ENCODE measurements at places on chromosomes 7 and 10. TPM values are rescaled to one million over a fixed set of nuclear protein-coding genes. Genes with fewer than 3 reads are reported as not detected.

The MMD2 gene
- not detected for total RNA-seq

DNA sequence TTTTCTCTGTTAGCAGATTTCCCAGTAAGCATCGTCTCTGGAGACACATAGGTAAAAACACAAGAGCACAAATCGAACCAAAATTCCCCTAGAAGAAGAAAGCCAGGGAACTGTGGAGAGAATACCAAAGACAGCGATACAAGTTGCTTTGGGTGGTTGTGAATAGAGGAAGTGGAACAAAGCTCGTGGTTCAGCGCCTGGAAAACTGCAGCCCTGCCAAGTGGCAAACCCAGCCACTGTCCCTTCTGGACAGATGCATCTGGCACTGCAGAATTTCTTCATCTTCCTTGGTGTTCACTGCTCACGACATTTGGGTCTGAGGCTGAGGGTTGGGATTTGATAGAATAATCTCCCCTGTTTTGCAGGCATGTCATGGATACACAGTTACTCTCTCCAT is 733.8 kb downstream of the PARD3 start:
- H3K4me3 ChIP-seq, result no peak overlapping the region
- DNase-seq, result no peak

The XPNPEP1 gene
- total RNA-seq, result 78.4 TPM

- H3K36me3 ChIP-seq, result no peaks in the 10 kb centered on the region
- no peaks in the 10 kb centered on the region for H3K27me3 ChIP-seq
- H3K27ac ChIP-seq, result no peak overlapping the region
Measured at GRCh38 chr7:131008840-131009711, 275.1 kb upstream of the KLF14 start.

GRCh38 chr7:136061433-136061832 is 84.3 kb upstream of the MTPN start:
- peaks cover 8% of the 10 kb centered on the region for H3K27me3 ChIP-seq
- no peak overlapping the region for H3K4me3 ChIP-seq
- DNase-seq, result no peak
- H3K27ac ChIP-seq, result no peak overlapping the region
- H3K36me3 ChIP-seq, result no peaks in the 10 kb centered on the region
- H3K4me1 ChIP-seq, result peaks cover 4% of the 10 kb centered on the region

The OR13A1 gene
- total RNA-seq, result not detected

The VWA2 gene
- total RNA-seq, result not detected

The MAP3K8 gene
- total RNA-seq, result 0.30 TPM

DNA sequence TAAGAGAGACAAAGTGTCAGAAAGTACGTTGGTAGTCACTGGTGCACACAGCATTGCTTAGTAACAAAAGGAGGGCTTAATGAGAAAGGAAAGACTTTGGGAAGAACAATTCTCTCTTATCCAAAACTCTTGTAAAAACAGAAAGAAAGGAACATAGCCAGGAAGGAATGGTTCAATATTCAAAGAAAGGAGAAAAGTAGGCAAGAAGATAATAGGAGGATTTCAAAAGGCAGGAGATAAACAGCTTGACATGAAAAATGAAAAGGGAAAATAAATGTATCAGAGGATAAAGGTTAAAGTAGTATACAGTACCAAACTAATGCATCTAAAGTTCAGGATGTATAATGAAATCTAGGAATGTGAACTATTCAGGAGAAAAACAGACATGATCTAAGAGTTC is 20.1 kb downstream of the ZFAND4 start:
- no peak overlapping the region for H3K4me3 ChIP-seq
- H3K27ac ChIP-seq, result peak overlapping the region; percentile 32
- H3K4me1 ChIP-seq, result peaks cover 19% of the 10 kb centered on the region
- no peaks in the 10 kb centered on the region for H3K27me3 ChIP-seq

- peaks cover 11% of the 10 kb centered on the region for H3K27me3 ChIP-seq
- no peak overlapping the region for H3K4me3 ChIP-seq
- H3K4me1 ChIP-seq, result no peaks in the 10 kb centered on the region
- no peak overlapping the region for H3K27ac ChIP-seq
Measured at GRCh38 chr10:84715911-84716310, 387.5 kb downstream of the CCSER2 start.

DNA sequence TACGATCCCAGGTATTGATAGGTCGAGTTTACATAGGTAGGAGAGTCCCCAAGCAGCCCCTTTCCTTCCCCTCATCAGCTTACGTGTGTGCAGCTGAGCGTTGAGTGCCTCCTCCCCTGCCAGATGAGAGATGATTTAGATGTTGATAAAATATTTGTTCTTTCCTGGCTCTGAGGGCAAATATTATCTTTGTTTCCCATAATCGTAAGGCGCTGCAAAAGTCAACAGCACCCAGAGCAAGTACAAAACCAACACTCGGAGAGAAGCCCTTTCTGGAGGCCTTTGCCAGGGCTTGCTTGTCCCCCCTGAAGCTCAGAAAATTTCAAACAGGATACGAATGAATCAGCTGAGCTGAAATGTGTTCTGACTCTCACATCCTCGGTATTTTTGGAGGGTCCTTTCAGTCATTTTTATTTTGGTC is 683.2 kb downstream of the LRMDA start:
- no peak overlapping the region for H3K4me3 ChIP-seq
- DNase-seq, result no peak
- H3K4me1 ChIP-seq, result peaks cover 56% of the 10 kb centered on the region
- H3K36me3 ChIP-seq, result peaks cover 6% of the 10 kb centered on the region
- H3K27me3 ChIP-seq, result no peaks in the 10 kb centered on the region

- H3K27ac ChIP-seq, result no peak overlapping the region
- no peak for DNase-seq
- no peak overlapping the region for H3K4me3 ChIP-seq
- H3K4me1 ChIP-seq, result peaks cover 15% of the 10 kb centered on the region
- no peaks in the 10 kb centered on the region for H3K36me3 ChIP-seq
- H3K27me3 ChIP-seq, result no peaks in the 10 kb centered on the region
Measured at GRCh38 chr10:123031124-123031523, 22.3 kb downstream of the ACADSB start.

The CYP2C19 gene
- not detected for total RNA-seq

GRCh38 chr10:124324856-124325632 is 93.7 kb downstream of the OAT start:
- no peak for DNase-seq
- H3K27me3 ChIP-seq, result peaks cover 5% of the 10 kb centered on the region
- no peaks in the 10 kb centered on the region for H3K4me1 ChIP-seq
- no peak overlapping the region for H3K4me3 ChIP-seq

The LDB3 gene
- total RNA-seq, result 1.0 TPM

The CDCA7L gene
- total RNA-seq, result 84.7 TPM

GRCh38 chr7:76202666-76203030 is 952 bp downstream of the SRRM3 start:
- DNase-seq, result no peak
- H3K36me3 ChIP-seq, result no peaks in the 10 kb centered on the region
- no peaks in the 10 kb centered on the region for H3K4me1 ChIP-seq
- peaks cover 38% of the 10 kb centered on the region for H3K27me3 ChIP-seq
- no peak overlapping the region for H3K27ac ChIP-seq
- no peak overlapping the region for H3K4me3 ChIP-seq

The ZNF485 gene
- 8.4 TPM for total RNA-seq

The THNSL1 gene
- 6.5 TPM for total RNA-seq

The FIGNL1 gene
- 40.4 TPM for total RNA-seq

DNA sequence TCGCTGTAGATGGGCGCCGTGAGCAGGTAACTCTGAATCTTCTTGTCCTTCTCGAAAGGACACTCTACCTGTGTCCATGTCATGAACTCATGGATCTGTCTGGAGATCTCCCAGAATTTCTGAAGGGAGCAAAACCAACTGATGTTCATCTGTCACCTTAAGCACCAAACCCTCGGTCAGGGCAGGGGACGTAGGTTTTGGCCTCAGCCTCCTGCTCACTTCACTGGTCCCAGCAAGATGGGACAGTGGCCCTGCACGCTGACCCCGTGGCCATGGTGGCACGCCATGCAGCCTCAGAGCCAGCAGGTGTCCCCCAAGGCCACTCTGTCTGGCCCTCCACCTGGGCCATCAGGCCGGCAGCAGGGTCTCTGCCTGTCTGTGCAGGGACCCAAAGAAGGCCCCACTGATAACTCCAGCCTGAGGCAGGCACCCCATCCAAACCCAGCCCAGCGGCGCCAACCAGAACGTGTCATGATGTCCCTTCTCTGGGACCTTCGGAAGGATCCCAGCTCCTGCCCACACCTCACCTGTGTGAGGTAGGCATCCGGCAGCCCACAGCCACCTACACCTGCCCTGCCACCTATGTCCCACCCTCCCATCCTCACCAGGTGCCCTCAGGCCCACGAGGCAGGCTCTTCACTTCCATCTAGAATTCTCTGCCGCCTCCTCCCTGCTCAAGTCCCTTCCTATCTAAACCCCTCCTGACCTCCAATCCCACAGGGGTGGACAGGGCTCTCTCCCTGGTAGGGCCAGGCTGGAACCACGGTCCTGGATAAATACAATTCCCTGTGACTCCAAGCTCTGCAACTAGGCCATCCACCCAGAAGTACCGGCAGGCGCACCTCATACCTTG is 59.0 kb downstream of the CSGALNACT2 start:
- peak overlapping the region; percentile 19 for H3K27ac ChIP-seq
- no peak for DNase-seq
- H3K36me3 ChIP-seq, result no peaks in the 10 kb centered on the region
- H3K4me3 ChIP-seq, result no peak overlapping the region

The SLC25A28 gene
- 28.4 TPM for total RNA-seq

The ADRB1 gene
- 0.14 TPM for total RNA-seq

The SPDYE2 gene
- total RNA-seq, result not detected

DNA sequence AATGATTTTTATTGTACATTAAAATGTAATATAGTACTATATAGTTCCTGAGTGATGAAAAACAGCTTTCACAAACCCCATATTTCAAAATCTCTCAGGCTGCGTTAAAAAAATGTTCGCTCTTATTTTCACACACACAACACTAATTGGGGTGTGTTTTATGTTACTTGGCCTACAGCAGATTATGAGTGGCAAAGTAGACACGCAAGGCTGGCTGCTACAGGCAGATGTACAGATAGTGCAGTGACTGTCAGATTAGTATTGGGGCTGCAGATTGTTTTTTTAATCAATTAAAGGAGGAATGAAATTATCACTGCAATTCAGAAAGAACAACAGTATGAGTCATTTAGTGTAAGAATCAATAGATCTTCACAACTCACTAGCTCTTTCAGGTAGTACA is 65.2 kb upstream of the ICA1 start:
- H3K4me1 ChIP-seq, result no peaks in the 10 kb centered on the region
- no peaks in the 10 kb centered on the region for H3K36me3 ChIP-seq
- no peak for DNase-seq
- no peaks in the 10 kb centered on the region for H3K27me3 ChIP-seq
- no peak overlapping the region for H3K27ac ChIP-seq

GRCh38 chr10:86681047-86681446 is 12.7 kb downstream of the LDB3 start:
- H3K27me3 ChIP-seq, result no peaks in the 10 kb centered on the region
- H3K4me3 ChIP-seq, result no peak overlapping the region
- DNase-seq, result no peak
- no peaks in the 10 kb centered on the region for H3K36me3 ChIP-seq
- H3K4me1 ChIP-seq, result peaks cover 27% of the 10 kb centered on the region
- no peak overlapping the region for H3K27ac ChIP-seq

Data from neural crest cell (in vitro differentiated cells).